G401 (cell line): ENCODE measurements at places on chromosomes 2 and 18. TPM values are rescaled to one million over a fixed set of nuclear protein-coding genes. Genes with fewer than 3 reads are reported as not detected.
A peak's percentile ranks its signal among the peaks of the same experiment; 100 is the strongest.

GRCh38 chr2:64766841-64767669, 113.3 kb upstream of the SERTAD2 start:
- DNase-seq: peak; percentile 50

GRCh38 chr2:235140801-235141081, 188.9 kb downstream of the SH3BP4 start:
- DNase-seq: no peak

DNA sequence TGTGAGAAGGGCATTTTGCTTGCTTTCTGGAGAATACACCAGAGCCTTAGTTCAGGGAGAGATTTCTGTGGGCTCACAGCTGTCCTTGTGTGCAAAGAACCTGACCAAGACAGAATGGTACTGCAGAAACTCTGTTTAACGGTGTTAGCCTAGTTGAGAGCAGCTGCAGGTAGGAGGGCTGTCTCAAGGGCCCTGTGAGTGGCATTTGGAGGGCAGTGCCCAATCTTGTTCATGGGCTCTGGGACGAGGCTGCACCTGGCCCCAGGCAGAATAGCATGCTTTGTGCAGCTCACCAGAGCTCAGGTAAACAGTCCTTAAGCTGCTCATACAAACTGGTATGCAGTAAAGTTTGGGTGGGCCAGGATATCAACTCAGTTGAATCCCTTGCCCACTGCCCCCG, 16.9 kb upstream of the RGPD4 start:
- no peak for DNase-seq

OSR1 gene
- 0.07 TPM in 1 of 2 replicates, not detected in the other for total RNA-seq

GRCh38 chr2:118667348-118667747, 180.1 kb downstream of the EN1 start:
- DNase-seq: no peak

- DNase-seq: no peak
Measured at GRCh38 chr2:1730015-1730927, 14.0 kb downstream of the PXDN start.

DNA sequence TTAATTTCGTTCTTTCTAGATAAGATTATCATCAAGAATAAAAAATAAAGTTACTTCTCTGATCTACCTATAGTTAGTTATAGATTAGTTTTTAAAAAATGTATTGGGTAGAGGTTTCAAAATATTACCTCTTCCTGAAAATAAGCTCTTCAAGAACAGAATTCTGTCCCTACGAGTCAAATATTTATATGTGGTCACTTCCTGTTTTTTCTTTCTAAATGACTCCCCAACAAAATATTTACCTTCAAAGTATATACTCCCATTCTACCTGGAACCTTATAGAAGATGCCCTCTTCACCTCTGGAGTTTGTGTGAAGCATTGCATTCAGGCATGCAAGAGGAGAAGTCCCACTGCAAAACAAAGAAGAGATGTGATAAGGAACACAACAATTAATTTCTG, 72.3 kb downstream of the ASXL2 start:
- DNase-seq: no peak

WNT6 gene
- 0.14 TPM in 1 of 2 replicates, not detected in the other for total RNA-seq
